ENCODE measurements at places on chromosomes 3 and 15.
A peak's percentile ranks its signal among the peaks of the same experiment; 100 is the strongest.

GRCh38 chr15:57205996-57206395 lies 170.3 kb upstream of the CGNL1 start:
- DNase-seq, result peak; percentile 58

DNA sequence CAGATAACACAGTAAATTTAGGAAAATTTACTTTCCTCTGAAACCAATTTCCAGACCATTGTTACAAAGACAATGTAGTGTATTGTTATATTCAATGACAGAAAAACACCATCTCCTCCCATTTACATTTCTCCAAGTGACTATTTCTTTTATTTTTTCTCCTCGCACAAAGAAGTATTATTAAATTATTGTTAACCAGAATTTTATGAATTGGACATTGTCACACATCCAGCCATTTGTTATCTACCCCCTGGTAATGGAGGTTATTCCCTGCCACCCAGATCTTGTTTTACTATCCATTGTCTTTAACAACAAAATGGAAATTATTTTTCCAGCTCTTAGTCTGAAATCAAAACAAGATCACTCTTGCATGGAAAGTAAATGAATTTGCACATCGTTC lies 511.3 kb downstream of the FGF12 start:
- no peak for DNase-seq

- DNase-seq, result no peak
These were observed 12.8 kb downstream of the SH3BP5 start for GRCh38 chr3:15319575-15319974.

- DNase-seq, result no peak
These were observed 46.2 kb upstream of the SEC22A start for GRCh38 chr3:123155471-123156011.

DNA sequence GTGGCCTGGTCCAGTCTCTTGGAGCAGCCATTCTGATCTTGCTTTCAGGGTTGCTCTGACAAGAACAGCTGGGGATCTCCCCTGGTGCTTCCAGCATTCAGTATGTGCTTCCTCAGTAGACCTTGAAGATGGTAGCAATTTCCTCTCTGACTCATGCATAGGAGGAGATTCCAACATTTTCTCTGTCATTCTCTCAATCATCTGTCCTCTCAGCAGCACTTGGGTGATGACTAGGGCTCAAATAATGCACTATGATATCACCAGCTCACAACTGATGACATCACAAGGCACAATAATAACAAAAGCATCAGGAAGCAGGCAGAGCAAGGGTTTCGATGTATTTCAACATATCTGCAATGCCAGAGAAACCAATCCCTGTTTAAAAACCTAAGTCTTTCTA lies 52.7 kb downstream of the NFKBIZ start:
- DNase-seq, result no peak

GRCh38 chr3:25751725-25752124 lies 31.5 kb downstream of the NGLY1 start:
- DNase-seq, result no peak

DNA sequence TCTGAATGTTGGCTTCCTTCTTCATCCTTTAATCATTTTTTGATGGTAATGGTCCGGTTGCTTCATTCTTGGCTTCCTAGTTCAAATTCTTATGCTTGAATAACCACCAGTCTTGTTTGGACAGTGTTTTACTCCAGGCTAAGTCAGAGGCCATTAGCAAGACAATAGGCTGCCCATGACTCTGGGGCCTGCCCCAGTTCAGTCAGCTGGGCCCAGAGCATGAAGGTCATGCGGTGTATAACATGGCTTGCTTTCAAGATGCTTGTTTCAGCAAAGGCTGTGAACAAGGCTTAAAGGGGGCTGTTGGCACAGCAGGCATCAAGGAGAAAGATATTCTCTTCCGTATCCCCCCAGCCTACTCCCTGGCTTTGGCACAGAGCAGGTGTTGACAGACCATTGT lies 13.7 kb downstream of the TM4SF18 start:
- DNase-seq, result no peak

DNA sequence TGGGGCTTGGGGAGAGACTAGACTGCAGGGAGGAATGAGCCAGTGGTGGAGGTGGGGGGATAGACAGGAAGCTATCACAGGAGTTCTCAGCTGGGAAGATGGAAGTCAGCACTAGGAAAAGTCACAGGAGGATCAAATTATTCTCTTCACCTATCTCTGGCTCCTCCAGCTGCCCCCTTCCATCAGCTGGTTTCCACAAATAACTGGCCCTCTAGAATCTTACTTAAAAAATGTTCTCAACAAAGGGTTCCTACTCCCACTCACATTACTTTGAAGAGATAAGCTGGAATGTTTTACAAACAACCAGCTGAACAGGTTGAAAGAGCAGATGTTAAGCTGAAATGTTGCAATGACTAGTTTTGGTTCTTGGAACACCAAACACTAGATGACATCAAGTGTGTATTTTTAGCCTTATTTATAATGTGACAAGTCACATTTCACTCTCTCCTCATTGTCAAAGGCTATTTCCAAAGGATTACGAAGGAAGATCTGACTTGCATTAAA lies 102.7 kb upstream of the AADACL2 start:
- no peak for DNase-seq

GRCh38 chr3:159418571-159419526 lies 569.8 kb upstream of the IL12A start:
- no peak for DNase-seq

DNA sequence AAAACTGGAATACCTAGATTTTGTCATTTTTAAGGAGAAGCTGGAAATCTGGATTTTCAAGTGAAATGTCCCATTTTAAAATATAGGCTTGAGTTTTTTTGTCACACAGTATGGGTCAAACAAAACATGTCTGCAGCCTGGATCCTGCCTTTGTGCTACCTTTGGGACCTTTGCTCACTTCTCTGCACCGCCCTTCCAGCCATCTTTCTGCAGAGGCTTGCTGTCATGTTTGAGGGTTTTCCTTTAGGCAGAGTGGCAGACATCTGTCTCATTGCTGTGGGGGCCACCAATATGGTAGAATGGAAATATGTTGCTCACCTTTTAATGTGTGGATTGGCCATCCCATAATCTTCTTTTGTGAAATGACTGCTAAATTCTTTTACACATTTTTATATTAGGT lies 136.3 kb downstream of the EEFSEC start:
- DNase-seq, result no peak

DNA sequence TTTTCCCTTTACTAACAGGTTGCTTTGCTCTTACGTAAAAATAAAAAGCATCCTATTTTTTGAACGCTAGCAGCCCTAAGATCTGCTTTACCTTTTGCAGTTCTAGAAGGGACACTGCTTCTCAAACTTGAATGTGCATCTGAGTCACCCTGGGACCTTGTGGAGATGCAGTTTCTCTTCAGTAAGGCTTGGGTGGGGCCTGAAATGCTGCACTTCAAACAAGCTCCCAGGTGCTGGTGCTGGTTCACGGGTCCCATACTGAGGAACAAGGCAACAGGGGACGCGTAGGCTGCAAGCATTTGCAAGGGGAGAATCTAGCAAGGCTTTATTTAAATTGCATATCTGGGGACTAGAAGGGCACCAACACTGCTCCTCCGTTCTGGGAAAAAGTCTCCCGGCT lies 30.0 kb downstream of the MB21D2 start:
- no peak for DNase-seq

DNA sequence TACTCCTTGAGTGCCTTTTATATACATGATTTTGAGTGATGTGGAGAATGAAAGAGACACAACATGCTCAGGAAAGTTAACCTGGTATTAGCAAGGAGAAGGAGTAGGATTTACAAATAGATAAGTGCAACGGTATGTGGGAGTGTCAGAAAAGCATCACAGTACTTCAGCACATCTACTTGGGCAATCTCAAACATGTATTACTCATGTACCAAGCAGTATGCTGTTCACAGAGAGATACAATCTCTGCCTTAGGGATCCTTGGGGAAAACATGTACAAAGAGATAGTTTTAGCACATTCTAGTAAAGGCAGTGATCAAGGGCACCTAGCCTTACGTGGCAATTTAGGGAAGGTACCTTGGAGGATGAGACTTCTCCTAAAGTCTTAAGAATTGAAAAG lies 146.5 kb downstream of the FILIP1L start:
- no peak for DNase-seq

GRCh38 chr3:193971261-193971751 lies 164.6 kb upstream of the HES1 start:
- no peak for DNase-seq

DNA sequence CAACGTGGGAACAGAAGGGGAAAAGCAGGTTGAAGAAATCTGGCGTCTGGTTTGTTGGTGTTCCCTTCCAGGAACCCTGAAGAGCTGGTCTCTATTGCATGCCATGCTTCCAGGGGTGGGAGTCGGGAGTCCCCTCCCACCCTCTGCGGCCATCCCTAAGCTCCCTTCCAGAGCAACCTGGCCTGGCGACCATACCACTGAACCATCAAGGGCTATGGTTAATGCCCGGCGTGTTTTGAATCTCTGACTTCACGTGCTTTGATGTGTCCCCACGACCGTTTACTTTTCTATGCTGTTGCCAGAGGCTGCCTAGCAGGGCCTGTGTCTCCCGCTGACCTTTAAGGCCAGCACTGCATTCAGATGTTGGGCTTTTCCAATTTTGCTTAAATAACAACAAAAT lies 696 bp upstream of the SNRK start:
- DNase-seq, result no peak

- no peak for DNase-seq
These were observed 37.2 kb upstream of the ANPEP start for GRCh38 chr15:89851673-89852341.

DNA sequence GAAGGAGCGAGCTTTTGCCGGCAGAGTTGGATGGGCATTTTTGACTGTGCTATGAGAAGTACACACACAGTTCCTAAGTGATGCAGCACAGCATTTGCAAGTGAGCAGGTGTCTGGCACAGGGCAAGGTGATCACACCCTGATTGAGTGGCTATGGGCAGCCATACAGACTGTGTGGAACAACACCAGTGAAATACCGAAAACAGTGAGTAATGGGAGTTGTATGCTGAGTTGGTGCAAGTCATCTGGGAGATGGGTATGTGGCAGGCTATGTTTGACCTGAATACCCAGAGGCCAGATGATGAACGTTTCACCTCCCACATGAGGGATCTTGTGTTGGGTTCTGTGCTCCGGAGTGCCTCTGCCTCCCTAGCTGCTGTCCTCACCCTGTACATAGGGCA lies 53.5 kb upstream of the TIPARP start:
- DNase-seq, result no peak

GRCh38 chr15:65766422-65767263 lies 25.4 kb downstream of the DENND4A start:
- DNase-seq, result no peak

DNA sequence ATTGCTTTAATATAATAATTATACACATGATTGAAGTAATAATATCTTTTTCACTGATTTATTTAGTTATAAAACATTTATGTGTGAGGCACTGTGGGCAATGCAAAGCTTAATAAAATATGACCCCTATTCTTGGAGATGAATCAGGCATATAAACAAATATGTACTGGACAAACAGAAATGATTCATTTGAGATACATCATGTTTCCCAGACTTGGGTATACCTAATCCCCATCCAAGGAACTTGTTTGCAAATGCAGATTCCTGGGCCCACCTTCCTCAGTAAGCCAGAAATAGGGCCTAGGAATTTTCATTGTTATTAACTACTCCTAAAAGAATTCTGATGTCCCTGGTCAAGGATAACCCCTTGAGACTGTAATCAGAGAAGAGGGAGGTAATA lies 184.2 kb downstream of the CHL1 start:
- DNase-seq, result no peak

- no peak for DNase-seq
These were observed 3.1 kb downstream of the CX3CR1 start for GRCh38 chr3:39276746-39277145.

- no peak for DNase-seq
These were observed 206.6 kb downstream of the MECOM start for GRCh38 chr3:169456900-169457299.

GRCh38 chr3:132399054-132399929 lies 18.0 kb upstream of the DNAJC13 start:
- DNase-seq, result peak; percentile 71

- DNase-seq, result peak; percentile 39
These were observed 69.1 kb downstream of the KBTBD8 start for GRCh38 chr3:67067251-67067650.
